ENCODE measurements at places on chromosomes 6 and 20. TPM values are rescaled to one million over a fixed set of nuclear protein-coding genes. Genes with fewer than 3 reads are reported as not detected.

GRCh38 chr6:1781817-1782184, 172.1 kb downstream of the FOXC1 start:
- H3K4me3 ChIP-seq = no peak overlapping the region
- no peaks in the 10 kb centered on the region for H3K4me1 ChIP-seq
- no peaks in the 10 kb centered on the region for H3K36me3 ChIP-seq
- no peaks in the 10 kb centered on the region for H3K27me3 ChIP-seq

DNA sequence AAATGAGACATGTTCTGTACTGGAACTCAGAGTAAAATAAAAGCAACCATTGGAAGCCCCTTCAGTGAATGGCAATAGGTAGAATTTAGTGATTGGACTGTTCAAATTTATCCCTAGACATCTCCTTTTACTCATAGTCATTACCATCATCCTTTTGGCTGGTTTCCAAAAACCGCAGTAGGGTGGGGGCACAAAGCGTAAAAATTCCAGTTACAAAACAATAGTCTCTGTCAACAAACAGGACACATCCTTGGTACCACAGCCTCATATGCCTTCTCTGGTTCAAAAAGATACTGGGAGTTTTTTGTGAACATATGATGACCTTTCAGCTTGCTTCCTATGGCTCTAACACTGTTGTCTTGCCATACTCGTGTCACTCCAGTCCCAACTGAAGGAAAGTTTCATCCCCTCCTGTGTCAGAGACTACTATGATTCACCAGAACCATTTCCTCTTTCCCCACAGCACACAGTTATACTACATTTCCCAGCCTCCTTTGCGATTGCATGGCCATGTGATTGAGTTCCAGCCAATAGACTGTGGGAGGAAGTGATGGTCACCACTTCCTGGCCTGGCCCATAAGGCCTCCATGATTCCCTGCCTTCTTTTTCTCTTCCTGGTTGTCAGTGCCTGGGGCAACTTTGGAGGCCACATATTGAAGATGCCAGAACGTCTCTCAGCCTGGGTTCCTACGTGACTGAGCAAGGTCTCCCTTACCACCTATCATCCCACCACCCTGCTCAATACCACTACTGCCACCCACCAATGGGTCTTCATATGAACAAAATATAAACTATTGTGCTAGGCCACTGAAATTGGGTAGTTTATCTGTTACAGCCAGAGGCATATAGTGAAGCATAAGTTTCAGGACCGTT, 162.4 kb downstream of the ID4 start:
- H3K36me3 ChIP-seq = no peaks in the 10 kb centered on the region
- H3K4me1 ChIP-seq = no peaks in the 10 kb centered on the region
- H3K27me3 ChIP-seq = no peaks in the 10 kb centered on the region
- H3K4me3 ChIP-seq = no peak overlapping the region
- H3K27ac ChIP-seq = no peak overlapping the region
- DNase-seq = peak; percentile 18

DNA sequence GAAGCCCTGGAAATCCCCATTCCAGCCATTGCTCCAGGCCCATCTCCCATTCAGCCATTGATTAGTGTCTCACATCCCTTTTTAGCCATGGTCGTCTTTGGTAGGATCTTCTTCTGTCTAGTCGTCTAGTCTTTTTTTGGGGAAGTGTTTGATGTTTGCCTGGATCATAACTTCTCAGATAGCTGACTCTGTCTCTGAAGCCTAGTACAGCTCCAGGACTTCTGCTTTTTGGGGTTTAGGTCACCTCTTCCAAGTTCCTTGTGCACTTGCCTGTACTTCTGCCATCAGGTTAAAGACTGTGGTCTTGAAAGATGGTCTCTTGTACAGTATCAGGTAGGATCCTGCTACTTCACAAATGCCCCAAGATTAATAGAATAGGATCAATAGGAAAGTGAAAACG, 553.5 kb downstream of the PKHD1 start:
- DNase-seq = no peak
- no peaks in the 10 kb centered on the region for H3K27me3 ChIP-seq
- H3K4me3 ChIP-seq = no peak overlapping the region
- H3K27ac ChIP-seq = no peak overlapping the region
- H3K4me1 ChIP-seq = no peaks in the 10 kb centered on the region

The SULF2 gene
- total RNA-seq = 5.6 TPM

The PDRG1 gene
- total RNA-seq = 5.7 TPM
